Fibroblast of skin of scalp (primary cell): ENCODE measurements at places on chromosomes 2 and 18.

DNA sequence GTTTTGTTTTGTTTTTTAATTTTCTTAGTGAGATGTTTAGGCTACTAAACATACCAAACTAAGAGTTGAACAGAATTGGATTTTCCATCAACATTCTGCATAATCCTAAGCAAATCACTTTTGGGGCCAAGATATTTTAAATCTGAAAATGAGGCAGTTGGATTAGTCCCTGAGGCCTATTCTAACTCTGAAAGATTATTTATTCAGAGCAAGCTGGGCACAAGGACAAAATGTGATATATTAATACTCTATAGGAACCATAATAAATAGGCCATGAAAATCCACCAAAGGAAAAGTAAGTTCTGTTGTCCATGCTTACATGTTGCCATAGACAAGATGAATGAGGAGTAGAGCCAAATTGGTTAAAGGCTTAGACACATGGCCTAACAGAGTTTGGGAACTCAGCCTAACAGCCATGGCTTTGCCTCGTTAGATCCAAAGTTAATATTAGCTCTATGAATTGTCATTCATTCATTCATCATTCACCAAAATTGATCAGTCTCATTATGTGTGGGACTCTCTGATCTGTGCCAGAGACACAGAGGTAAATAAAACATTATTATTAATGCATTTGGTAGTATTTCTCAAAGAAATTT lies 183.5 kb downstream of the SCG2 start:
- DNase-seq: no peak

DNA sequence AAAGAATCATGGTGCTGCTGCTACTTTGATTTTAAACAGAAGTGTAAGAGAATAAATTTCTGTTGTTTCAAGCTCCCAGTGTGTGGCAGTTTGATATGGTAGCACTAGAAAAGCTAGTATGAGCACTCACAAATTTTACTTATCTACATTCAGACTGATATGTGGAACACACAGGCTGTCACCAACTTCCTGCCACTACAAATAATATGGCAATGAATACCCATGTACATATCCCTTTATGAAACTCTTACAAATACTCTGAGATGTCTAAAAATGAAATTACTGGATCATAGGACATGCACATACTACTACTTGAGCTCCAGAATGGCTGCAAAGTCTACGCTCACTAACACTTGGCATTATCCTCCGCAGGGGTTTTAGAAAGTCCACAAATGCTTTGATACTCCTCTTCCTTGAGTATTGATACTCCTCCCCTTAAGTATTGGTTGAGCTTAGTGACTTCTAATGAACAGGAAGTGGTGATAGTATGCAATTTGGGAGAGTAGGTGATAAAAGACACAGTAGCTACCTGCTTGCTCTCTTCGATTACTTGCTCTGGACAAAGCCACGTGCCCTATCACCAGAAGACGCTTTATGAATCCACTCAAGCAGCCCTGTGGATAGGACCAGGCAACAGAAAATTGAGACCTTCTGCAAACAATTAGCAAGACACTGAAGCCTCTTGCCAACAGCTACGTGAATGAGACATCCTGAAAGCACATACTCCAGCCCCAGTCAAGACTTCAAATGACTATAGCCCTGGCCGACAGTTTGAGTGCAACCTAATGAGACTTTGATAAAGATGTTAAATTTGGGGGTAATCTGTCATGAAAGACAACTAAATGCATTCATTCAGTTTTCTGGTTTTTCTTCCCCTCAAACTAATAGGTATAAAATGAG lies 35.4 kb downstream of the FBXO11 start:
- no peak for DNase-seq

- DNase-seq: peak; percentile 13
Measured at GRCh38 chr18:48222118-48222517, 187.1 kb downstream of the ZBTB7C start.

- no peak for DNase-seq
Measured at GRCh38 chr2:64205415-64205814, 61.2 kb upstream of the PELI1 start.

DNA sequence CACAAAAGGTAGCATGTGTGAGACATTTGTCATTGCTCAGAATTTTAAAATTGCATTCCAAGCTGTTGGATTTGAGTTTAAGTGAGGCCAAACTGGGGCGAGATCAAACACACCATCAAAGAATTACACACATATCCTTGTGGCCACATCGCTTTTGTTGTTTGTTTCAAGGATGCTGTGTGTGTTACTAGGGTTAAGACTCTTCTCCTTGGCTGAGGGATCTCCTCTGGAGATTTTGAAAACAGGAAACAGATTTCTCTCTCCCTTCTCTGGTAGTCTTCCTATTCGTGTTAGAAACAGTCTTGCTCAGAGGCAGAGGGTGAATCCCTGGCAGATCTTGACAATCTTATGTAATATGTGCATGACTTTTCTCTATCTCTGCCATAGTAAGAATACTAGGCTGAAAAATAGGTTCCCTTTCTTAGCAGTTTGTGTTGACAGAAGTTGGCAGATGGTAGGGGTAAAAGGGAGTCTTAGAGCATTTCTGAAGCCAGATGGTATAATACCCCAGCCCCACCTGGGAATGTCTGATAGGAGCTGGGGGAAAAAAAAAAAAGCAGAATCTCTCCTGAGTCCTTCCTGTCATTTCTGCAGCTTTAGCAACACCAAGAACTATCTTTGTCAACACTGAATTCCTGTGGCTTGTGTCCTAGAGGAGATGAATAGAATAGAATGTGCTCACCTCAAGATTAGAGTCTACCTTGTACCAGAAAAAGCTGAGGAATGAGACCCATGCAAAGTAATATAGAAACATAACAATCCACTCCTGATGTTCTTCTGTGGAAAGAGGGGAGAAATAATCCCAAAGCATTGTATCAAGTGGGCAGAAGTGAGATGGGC lies 101.8 kb downstream of the XRCC5 start:
- DNase-seq: no peak
